ENCODE measurements at places on chromosomes 2 and 18.

DNA sequence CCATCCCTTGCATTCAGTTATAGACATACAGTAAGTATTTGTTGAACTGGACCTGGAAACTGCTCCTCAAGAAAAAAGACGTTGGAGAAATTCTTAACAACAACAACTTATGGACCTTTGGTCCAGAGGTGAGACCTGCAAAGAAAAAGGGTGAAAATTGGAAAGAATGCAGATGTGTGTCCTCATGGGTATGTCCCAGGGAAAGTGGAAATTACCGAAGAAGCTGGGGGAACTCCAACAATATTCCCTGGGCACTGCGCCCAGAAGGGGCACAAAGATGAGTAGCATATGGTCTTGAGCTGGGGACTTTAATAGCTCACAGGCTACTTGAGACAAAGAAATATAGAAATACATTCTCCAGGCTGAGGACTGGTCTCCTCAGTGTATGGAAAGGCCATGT, 35.5 kb upstream of the YWHAQ start:
- DNase-seq: no peak

GRCh38 chr18:8288472-8289195, 320.6 kb upstream of the RAB12 start:
- no peak for DNase-seq

GRCh38 chr2:105674859-105675541, 69.7 kb upstream of the NCK2 start:
- no peak for DNase-seq

- no peak for DNase-seq
These were observed 5.2 kb upstream of the EN1 start for GRCh38 chr2:118852605-118853128.

GRCh38 chr2:148479398-148479797, 165.2 kb upstream of the EPC2 start:
- no peak for DNase-seq

DNA sequence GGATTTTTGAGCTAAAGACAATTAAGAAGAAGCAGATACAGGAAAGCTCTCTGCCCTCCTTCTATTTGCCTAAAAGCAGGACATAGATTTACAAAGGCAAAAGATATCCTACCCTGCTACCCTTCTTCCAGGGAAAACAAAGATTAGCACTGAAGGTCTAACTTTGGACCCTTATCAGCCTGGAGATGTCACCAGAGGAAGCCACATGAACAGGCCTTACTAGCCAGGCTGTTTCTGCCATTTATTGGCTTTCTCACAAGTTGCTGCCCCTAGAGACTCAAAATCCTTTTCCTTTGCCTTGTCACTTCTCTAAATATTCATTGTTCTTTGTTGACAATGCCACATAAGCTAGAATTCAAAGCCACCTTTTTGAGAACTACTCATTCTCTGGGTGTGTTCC, 147.3 kb downstream of the B3GNT2 start:
- DNase-seq: no peak

GRCh38 chr2:151927501-151928221, 99.4 kb upstream of the ARL5A start:
- DNase-seq: no peak

- no peak for DNase-seq
These were observed 69.2 kb upstream of the MTIF2 start for GRCh38 chr2:55338268-55338667.

GRCh38 chr2:159882130-159882745, 84.2 kb upstream of the CD302 start:
- DNase-seq: no peak
